ENCODE measurements at places on chromosomes 6 and 20.

GRCh38 chr20:24969186-24970029, 20.3 kb downstream of the CST7 start:
- DNase-seq, result no peak

- no peak for DNase-seq
Observed at GRCh38 chr6:161166176-161166575, 107.7 kb downstream of the AGPAT4 start.

DNA sequence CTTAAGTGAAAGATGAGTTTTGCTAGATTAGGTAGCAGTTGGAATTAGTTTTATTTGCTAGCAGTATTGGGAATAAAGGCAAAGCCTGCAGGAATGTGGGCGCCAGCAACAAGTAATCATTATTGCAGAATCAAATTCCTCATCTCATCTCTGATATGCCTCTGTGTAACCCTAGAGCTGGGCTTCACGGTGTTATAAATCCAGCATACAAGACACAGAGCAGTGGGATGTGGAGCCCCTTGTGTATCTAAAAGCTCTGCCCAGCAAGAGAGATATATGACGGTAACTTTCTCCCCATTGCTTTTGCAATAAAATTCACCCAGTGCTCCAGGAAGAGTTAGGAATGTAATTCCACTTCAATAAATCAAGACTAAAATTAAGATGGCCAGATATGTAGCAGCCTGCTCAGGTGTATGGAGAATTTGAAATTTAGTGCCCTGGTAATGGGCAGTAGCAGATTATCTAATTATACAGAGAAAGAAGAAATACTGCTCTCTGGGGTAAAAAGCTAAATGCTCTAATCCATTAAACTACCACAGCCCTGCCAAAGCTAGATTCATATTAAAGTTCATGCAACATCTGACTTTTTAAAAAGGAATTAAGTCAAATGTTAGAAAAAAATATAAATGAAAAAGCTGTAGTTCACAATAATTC, 5.6 kb upstream of the BLOC1S5 start:
- DNase-seq, result no peak

GRCh38 chr6:136987526-136987925, 57.2 kb downstream of the IL20RA start:
- no peak for DNase-seq

GRCh38 chr6:166752097-166752496, 125.0 kb upstream of the RPS6KA2 start:
- DNase-seq, result no peak

DNA sequence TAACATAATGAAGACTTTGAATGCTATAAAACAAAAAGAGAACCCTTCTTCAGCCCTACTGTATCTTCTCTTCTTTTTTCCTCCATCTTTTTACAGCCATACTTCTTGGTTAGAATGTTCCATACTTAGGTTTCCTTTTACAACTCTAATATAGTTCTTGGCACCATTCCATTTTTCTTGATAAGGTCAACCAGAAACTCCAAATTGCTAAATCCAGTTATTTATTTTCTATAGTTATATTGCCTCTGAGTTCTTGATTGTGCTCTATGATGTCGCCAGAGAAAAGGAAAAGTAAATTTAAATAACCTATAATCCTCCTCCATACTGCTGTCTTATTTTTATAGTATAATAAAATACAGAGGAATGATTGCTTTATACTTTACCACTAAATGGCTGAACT, 26.7 kb upstream of the COL10A1 start:
- DNase-seq, result no peak

DNA sequence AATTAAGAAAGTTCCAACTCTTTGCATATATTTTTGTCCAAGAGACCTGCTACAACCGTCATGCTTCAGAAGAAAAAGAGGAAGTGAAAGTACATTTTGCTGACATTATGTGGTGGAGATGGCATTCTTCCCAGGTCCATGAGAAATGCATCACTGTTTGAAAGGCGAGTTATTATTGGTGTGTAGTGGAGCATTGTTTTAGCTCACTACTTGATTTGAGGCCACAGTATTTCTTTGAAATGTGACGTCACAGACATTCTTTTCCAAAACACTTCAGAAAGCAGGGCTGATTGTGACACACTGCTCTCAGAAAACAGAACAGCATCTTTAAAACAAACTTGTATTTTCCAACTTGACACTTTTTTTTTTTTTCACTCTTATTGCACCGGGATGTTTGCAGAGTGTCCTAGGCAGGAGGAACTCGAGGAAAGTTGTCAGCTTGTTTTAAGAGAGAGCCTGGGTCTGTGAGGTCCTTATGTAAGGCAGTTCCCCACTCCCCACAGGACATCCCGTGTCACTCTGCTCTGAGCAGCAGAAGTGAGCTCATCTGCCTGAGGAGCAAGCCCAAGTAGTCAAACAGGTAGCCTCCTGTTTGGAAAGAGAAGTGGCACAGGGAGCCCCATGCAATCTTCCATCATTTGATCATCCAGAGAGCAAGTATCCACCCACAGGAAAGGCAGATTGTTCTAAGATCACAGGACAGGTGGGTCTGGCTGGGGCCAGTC, 1.1 kb downstream of the SPTLC3 start:
- DNase-seq, result peak; percentile 11

- DNase-seq, result no peak
Observed at GRCh38 chr20:39890697-39891096, 798.3 kb downstream of the MAFB start.

- no peak for DNase-seq
Observed at GRCh38 chr6:140201787-140202458, 827.5 kb upstream of the CITED2 start.

DNA sequence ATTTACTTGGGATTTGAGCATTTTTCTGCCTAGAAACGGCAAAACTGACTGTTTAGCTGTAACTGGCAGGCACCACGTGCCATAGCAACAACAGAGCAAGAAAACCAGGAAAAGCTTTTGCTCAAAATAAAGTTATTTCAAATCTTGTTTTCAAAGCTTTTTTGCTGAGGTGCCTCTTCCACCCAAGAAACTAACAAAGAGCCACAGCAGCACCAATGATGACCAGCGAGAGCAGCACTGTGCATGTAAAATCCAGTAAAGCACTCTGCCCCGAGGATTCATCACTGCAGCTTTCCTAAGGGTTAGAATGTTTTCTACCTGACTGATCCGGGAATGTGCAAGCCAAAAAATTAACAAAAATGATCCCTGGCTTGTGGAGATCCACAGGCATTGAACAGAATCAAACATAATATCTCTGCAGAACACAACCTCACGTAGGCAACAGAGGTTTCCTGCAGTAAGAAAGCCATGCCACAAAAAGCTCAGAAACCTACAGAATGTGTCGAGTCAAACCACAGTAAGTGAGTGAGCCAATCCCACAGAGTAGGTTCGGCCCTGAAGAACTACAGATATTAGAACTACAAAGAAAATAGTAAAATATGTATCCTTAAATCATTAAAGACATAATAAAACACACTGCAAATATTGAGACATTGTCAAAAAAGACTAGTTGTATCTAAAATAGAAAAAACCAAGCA, 7.4 kb upstream of the ULBP3 start:
- no peak for DNase-seq

GRCh38 chr20:61891916-61892649, 173.6 kb downstream of the TAF4 start:
- no peak for DNase-seq

GRCh38 chr6:90028995-90029635, 134.8 kb downstream of the GJA10 start:
- DNase-seq, result peak; percentile 57

DNA sequence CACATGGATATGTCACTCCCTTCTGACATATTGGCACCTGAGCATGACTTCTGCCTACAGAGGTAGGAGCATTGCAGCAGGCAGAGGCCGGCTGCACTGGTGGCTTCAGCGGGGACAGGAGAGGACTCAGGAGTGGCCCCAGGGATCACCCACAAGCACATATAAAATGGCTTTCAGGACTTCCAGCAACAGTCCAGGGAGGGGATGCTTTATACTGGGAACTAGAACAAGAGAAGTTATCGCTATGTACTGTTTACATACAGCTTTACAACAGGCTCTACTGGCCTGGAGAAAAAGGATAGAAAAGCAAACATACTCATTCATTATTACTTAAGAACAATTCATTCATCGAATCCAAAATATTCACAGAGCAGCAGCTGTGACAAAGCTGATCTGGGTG, 337.8 kb downstream of the THBS2 start:
- DNase-seq, result no peak

- peak; percentile 61 for DNase-seq
Observed at GRCh38 chr6:47631269-47631772, 67.1 kb upstream of the ADGRF4 start.

- DNase-seq, result no peak
Observed at GRCh38 chr6:33271117-33271467, 584 bp downstream of the VPS52 start.

- no peak for DNase-seq
Observed at GRCh38 chr6:42522036-42522435, 41.8 kb upstream of the UBR2 start.

DNA sequence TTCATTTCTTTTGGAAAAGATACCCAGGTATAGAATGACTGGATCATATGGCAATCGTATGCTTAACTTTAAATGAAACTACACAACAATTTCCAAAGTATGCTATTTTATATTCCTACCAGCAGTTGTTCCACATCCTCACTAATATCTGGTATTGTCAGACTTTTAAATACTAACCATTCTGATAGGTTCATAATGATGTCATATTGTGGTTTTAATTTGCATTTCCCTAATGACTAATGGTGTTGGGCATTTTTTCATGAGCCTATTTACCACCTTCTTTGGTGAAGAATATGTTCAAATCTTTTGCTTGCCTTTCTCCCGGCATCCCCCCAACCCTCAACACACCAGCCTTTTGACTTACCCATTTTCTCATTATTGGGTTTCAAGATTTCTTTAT, 96.2 kb upstream of the HMGN3 start:
- no peak for DNase-seq

GRCh38 chr6:52210227-52210626, 24.1 kb downstream of the IL17A start:
- no peak for DNase-seq

DNA sequence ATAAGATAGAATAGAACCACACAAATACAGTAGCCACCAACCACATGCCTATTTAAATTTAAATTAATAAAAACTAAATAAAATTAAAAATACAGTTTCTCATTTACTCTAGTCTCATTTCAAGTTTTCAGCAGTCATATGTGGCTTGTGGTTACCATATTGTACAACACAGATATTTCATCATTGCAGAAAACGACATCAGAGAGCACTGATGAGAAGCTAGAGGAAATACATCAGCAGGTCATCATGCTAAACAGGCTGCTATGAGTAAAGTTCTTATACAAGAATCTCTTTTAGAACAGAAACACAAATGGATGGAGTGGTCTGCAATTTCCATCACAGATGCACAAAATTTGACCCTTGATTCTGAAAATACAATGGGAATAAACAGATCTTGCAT, 36.6 kb downstream of the TBC1D32 start:
- peak; percentile 12 for DNase-seq

GRCh38 chr20:8578161-8578865, 446.2 kb downstream of the PLCB1 start:
- no peak for DNase-seq

GRCh38 chr6:56381801-56382251, 134.4 kb upstream of the COL21A1 start:
- DNase-seq, result no peak

GRCh38 chr20:50774515-50774914, 20.3 kb upstream of the BCAS4 start:
- no peak for DNase-seq

DNA sequence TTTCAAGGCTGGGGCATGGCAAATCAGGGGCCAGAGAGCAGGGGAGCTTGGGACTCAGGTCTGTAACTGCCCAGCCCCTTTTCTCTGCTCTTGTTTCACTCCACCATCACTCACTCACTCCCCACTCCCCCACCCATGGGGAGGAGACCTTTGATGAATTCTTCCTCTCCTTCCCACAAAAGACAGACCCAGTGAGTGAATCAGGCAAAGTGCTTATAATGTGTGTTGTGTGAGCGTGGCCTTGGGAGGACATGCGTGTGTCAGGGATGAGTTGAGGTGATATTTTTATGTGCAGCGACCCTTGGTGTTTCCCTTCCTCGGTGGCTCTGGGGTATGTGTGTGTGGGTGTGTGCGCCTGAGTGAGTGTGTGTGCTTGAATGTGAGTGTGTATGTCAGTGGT, 1.0 kb upstream of the CUL9 start:
- no peak for DNase-seq

GRCh38 chr6:92275150-92275549, 1144.2 kb downstream of the EPHA7 start:
- DNase-seq, result no peak

DNA sequence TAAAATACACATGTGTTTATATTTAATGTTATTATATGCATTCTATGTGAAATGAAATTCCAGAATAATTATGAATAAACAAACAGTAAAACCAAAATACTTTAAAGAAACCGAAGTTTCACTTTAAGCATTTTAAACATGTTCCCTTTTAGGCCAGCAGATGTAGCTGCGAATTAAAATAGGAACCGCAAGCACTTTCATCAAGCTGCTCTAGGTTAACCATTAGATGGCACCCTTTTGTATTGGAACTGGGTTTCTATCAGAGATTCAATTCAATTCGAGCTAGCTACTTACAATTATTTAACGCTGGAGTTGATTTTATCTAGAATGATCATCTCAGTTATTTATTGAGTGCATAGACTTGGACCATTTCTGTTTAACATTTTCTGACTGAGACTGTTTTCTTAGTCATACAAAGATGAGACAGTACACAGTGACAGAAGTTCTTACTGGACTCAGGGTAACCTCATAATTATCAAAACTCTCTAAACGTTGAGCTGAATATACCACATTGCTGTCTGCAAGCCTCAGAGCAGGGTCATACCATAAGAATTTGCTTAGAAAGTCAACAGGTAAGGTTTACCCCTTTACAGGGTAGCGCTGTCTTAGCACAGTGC, 8.5 kb downstream of the TMEM242 start:
- peak; percentile 75 for DNase-seq

DNA sequence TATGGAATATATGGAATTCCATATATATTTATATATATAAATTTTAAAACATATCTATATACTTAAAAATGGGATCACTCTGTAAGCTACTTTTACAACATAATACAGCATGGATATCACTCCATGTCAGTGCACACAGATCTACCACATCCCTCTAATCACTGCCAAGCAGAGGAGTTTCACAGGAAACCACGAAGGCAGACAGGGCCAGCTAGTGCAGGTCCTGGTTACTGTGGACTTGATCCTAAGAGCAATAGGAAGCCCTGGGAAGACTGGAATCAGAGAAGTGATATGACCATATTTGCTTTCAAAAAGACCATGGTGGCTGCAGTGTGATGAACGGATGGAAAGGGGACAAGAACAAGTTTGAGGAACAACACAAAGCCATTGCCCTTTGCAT, 40.0 kb upstream of the NRN1 start:
- DNase-seq, result no peak

GRCh38 chr6:103027271-103027931, 1633.9 kb downstream of the GRIK2 start:
- DNase-seq, result no peak

- no peak for DNase-seq
Observed at GRCh38 chr6:18044108-18044783, 56.8 kb upstream of the KIF13A start.

- no peak for DNase-seq
Observed at GRCh38 chr6:36120979-36121786, 9.1 kb upstream of the MAPK13 start.

GRCh38 chr6:138092686-138093085, 14.5 kb downstream of the PERP start:
- no peak for DNase-seq
